GDM1 (cell line): ENCODE measurements at places on chromosomes 12 and 14.
A peak's percentile ranks its signal among the peaks of the same experiment; 100 is the strongest.

DNA sequence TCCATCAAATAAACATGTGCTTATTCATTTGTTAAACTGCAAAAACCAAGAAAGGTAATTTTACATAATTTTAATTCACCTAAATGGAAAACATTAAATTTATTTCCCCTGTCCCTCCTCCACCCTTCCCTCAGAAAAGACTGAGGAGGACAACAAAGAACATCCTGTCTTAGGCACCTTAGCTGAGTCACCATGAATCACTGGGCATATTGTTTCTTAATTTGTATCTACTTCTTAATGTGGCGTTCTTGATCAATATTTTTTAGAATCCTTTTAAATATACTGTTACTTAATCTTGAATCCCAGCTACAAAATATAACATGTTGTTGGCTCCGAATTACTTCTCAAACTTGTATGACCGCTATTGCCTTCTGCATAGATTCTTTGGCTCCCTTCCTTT is 23.5 kb downstream of the SIX6 start:
- no peak for DNase-seq

DNA sequence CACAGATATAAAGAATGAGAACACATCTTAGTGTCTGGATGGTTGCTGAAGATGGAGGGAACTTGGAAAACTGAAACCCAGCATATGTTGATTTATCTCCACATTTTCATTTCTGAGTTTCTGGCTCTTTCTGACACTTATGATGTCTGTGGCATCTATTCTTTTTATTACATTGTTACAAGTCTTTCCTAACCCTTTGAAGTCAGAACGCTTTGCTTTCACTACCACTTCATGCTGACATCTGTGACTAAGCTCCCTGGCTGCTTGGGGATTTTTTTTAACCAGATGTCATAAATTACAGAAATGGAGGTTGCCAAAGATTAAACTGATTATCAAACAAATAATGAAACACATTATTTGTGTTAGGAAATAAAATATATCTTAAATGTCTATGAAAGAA is 188.7 kb downstream of the KITLG start:
- DNase-seq = no peak

DNA sequence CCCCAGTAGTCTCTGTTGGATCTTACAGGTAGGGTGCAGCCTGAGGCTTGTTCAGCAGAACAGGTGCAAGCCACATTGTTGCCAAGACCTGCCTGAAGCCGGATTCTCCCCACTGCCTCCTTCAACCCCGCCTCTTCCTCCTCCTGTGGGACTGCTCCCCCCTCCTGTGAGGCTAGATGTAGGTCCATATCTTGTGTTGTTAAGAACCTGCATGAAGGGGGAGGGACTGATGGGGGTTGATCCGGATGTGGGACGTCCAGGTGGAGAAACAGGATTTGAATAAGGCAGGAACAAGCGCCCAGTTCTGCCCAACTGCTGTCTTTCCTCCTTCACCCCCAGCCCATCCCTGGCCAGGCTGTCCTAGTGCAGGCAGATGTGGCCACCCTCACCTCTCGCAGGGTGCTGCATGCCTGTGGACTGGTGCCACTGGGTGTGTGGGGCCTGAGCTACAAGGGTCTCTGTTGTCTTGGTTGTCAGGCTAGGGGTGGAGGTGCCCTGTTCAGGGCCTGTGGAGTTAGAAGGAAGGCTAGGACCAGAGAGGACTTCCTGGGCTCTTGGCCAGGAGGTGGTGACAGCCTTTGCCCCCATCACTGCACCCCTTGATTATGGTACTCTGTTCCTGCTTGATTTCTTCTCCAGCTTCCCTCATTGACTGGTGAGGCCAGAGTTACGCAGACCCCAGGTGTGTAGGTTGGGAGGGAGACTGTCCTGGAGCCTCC is 1.4 kb downstream of the NR4A1 start:
- DNase-seq = no peak

- no peak for DNase-seq
Measured at GRCh38 chr12:12505544-12506495, 56.8 kb downstream of the DUSP16 start.

GRCh38 chr12:89259821-89260220 is 92.5 kb downstream of the DUSP6 start:
- DNase-seq = no peak

DNA sequence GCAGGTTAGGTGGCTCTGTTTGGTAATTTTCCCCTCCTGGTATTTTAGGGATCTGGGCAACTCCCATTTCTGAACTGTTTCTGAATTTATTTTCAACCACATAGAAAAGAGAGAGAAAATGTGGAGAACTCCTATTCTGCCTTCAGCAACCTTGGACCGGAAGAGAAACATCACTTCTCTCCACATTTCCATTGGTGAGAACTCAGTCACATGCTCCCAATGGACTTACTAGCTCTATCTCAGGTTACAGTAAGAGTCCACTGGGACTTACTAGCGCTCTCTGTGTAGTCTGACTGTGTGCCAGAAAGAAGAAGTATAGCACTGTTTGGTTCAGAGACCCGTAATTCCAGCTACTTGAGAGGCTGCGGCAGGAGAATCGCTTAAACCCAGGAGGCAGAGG is 383.2 kb downstream of the DUSP6 start:
- DNase-seq = no peak

GRCh38 chr12:132108211-132108832 is 35.8 kb downstream of the DDX51 start:
- no peak for DNase-seq

GRCh38 chr14:69484444-69485314 is at the start of gene PLEKHD1:
Gene PLEKHD1, plus strand, starts transcription at chr14:69484728. Its CDS starts 238 bp downstream, at chr14:69484966.
- DNase-seq = no peak

GRCh38 chr14:89190765-89191513 is 226.1 kb downstream of the FOXN3 start:
- DNase-seq = no peak

DNA sequence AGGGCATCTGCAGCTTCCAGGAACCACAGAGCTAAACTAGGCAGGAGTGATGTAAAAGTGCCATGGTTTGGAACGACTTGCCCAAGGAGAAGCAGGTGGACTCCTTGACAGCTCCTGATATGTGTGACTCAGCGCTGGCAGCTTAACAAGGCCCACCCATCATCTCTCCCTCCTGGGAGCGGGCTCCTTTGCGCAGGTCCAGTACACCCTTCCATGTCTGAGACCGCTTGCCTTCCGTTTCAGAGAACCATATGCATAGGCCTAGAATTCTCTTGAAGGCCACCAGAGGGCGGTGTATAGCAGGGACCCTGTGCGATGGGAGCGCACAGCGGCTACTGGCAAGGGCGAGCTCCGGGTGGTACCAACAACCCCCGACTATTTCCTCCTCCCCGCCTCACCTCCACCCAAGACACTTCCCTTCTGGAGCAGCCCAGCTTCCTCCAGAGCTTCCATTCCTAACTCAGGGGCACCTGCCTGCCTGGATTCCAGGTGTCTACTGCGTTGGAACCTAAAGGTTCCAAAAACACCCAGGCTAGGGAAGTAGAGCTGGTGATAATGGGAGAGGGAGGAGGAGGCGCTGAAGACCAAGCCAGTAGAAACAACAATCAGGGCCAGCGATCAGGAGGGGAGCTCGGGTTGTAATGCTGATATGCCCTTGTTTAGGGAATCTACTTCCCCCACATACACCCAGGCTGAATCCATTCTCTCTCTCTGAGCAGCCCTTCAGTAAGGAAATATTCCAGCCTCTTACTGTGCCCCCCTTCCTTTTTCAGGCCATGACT is 6.3 kb downstream of the DHH start:
- DNase-seq = peak; percentile 76

DNA sequence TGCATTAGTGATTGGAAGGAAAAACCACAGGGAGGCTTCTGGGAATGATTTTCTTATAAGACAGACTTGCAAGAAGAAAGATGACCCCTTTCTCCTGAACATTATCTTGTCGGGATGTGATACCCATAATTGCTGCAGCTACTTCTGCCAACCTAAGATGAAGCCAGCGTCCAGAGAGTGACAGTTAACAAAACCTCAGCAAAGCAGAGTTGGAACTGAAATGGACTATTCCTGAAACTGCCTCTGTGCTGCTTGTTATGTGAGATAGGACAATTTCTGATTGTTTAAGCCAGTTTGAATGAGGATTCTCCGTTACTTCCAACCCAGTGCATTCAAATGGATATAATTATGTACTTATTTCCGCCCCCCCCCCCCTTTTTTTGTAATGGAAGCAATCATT is 204.5 kb downstream of the ERC1 start:
- no peak for DNase-seq

- no peak for DNase-seq
Measured at GRCh38 chr12:94297876-94298505, 149.6 kb downstream of the PLXNC1 start.

- DNase-seq = no peak
Measured at GRCh38 chr12:102465762-102466560, 14.4 kb downstream of the IGF1 start.

DNA sequence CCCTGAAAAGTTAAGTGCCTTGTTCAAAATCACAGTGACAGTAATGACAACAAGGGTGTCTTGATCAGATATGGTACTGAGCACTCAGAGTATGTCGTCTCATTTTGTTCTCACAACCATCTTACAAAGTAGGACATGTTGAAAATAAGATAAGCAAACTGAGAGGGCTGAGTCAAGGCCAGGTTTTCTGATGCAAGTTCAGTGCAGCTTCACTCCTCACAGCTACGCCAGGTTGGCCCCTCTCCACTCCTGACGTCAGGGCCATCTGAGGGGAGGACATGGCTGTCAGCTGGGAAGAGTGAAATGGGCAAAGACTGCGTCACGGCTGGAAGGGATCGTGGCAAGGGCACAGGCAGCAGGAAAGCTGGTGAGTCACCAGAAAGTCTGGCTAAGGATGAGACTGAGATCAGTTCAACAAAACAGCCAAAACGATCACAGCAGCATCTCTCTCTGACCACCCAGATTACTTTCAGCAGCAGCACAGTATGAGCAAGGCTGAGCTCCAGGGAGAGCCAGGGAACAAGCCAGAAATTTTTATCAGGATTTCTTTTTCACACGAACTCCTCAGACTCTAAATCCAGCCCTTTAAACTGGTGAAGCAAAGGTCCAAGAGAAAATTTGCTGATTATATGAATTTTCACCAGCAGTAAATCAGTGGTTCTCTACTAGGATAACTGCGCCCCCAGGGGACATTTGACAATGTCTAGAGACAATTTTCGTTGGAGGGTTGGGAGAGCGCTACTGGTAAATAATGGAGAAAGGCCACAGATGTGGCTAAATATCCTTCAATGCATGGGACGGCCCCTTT is 297.9 kb upstream of the AMIGO2 start:
- DNase-seq = no peak

DNA sequence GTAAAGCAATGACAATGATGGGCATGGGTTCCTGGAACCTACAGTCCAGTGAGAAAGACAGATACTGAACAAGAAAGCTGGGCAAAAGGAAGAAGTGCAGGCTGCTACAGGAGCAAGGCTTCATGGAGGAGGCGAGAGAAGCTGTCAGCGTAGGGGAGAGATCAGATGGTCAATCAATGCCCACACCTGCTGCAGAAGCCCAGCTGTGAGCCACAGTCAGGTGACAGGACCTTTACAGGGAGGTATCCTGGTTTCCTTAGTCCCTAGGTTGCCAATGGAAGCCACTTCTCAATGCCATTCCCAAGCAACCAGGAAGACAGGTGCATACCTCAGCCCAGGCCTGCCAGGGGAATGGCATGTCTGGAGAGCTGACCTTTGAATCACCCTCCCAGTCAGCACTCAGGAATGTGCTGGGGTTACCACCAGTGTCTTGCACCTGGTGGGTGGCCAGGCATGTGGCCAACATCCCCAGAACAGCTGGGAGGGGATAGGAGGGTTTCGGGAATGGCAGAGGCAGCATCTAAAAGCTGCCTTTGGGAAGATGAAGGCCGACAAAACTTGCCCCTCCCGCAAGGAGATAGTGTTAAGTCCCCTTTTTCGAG is 170.3 kb downstream of the TTC7B start:
- no peak for DNase-seq

DNA sequence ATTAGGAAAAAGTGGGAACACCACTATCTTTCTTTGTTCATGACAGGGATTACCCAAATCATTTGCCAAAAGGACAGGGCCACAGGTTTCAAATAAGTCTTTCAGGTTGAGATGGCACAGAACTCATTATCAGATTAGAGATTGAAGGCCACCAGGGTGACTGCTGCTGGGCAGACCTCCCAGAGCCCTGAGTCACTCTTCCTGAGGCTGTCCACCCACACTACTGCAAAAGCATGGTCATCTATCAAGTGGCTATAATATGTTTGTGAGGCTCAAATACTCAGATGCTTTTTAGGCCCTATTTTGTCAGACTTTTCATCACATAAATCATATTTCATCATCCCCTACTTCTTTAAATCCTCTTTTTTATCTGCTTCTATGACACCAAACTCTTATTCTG is 155.3 kb upstream of the CCDC196 start:
- DNase-seq = no peak

DNA sequence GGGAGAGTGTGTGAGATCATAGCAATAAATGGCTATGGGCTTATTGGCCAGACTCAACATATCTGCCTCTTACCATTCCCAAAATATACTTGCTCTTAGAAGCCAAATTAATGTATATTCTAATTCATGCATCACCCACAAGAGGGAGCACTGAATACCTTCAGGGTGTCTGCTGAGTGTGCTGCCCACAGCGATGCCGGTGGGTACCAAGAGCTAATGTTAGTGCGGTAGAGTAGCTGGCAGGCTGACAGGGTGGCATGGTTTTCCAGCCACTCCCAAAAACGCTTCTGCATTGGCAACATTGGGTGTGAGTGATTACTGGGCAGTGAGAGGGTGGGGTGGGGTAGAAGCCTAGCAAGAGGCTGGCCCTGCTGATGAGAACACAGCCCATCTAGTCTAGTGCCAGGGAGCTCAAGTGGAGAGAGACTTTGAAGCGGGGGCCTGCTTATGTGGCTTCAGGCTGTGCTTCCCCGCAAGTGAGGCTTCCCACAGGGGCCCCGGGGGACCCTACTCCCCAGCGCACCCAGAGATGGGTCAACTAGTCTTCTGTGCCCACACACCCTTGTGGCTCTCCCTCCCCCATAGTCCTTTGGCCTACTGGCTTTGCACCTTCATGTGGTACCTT is 9.2 kb upstream of the PLEKHD1 start:
- peak; percentile 6 for DNase-seq

GRCh38 chr14:95317817-95318343 is 1.8 kb downstream of the CLMN start:
- no peak for DNase-seq

DNA sequence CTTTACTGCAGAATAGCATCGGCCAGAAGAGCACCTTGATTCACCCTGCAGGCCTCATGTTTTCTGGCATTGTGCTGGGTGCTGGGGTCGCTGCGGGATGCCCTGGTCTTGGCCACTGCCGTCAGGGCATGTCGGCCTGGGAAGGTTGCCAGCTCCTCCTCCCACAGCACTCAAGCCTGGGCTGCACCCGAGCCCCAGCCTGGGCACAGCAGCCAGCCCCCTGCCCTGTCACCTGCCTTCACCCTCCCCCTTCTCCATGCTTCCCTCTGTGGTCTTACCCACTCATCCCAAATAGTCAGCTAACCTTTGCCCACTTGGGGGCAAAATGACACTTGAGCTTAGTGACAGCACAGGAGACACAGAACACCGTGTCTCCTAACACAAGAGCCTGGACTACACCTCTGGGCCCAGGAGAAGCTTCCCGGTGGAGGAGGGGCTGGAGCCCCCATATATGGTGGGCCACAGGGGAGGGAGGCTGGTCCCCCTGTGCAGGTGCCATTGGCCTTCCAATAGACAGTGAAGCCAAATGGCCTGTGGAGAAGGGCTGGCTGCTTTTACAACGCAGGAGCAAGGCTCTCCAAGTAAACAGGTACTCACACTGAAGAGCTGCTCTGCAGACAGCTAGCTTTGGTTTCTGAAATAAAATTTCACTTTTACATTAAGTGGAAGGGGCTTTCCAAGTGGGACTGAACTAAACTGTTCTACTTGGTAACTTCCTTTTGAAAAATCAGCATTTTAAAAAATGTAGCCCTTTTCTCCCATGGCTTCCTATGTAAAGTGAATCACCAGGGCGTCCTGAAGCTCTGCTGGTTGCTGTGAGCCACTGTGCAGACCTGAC is 51.2 kb upstream of the AMN start:
- no peak for DNase-seq

GRCh38 chr12:96495841-96496545 is 6.6 kb downstream of the CFAP54 start:
- DNase-seq = no peak
